Memory B cell (primary cell): ENCODE measurements at places on chromosomes 5 and 9.

GRCh38 chr9:79671558-79671957 is 99.8 kb downstream of the TLE4 start:
- H3K27ac ChIP-seq = no peak overlapping the region
- H3K36me3 ChIP-seq = peaks cover 26% of the 10 kb centered on the region
- DNase-seq = no peak
- H3K4me1 ChIP-seq = peaks cover 26% of the 10 kb centered on the region

- H3K4me1 ChIP-seq = no peaks in the 10 kb centered on the region
- peaks cover 4% of the 10 kb centered on the region for H3K27me3 ChIP-seq
- no peak for DNase-seq
- H3K27ac ChIP-seq = no peak overlapping the region
- no peak overlapping the region for H3K4me3 ChIP-seq
Observed at GRCh38 chr5:127447827-127448226, 69.6 kb upstream of the PRRC1 start.

DNA sequence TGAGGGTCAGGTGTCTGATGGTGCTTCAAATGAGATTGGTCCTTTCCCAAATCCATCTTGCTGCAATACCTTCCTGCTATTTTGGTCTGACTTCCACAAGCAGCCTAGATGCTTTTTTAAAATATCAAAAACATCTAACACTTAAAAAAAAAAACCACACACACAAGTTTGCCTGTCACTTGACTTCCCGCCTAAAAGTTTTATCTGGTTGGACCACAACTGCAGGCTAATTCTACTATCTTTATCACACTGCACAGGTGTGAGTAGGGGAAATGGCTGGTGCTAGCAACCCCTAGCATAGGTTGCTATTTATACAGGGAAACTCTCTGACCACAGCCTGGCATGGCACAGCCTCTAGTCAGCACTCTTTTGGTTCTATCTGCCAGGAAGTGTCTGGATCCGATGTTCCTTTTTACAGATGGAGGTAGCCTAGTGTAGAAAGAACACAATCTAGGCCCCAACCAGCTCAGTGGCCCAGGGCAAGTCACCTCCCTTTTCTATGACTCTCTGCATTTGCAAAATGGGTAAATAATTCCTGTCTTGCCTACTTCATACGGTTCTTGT is at the start of gene HEMGN:
HEMGN (minus strand) TSS at position 92 of the 564 bp plus-strand sequence; CDS start at position 56, 36 bp downstream.
- no peak for DNase-seq
- H3K27ac ChIP-seq = peak within 1 kb of the TSS; percentile 56
- H3K36me3 ChIP-seq = no peaks in the 10 kb centered on the region
- H3K4me1 ChIP-seq = peaks cover 4% of the 10 kb centered on the region
- H3K27me3 ChIP-seq = peaks cover 12% of the 10 kb centered on the region

DNA sequence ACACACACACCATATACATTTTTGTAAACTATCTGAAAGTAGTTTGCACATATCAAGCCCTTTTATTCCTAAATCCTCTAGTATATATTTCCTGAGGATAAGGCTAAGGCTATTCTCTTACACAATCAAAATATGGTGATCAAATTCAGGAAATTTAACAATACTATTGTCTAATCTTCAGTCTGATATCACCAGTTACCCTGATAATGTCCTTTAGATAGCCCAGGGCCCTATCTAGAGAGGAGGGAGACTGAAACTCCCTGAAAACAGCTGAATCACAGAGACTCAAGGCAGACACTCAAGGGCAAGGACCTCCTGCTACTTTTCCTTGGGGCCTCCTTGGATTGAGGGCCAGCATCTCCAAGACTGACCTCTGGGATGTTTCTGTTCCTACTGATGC is 30.4 kb downstream of the PTTG1 start:
- peaks cover 3% of the 10 kb centered on the region for H3K4me1 ChIP-seq
- no peak for DNase-seq
- no peak overlapping the region for H3K27ac ChIP-seq

- no peak overlapping the region for H3K27ac ChIP-seq
- no peaks in the 10 kb centered on the region for H3K36me3 ChIP-seq
- no peaks in the 10 kb centered on the region for H3K27me3 ChIP-seq
- H3K4me3 ChIP-seq = no peak overlapping the region
Observed at GRCh38 chr5:63131626-63132285, 553.1 kb downstream of the LRRC70 start.

GRCh38 chr9:125233678-125234077 is 7.5 kb downstream of the HSPA5 start:
- no peaks in the 10 kb centered on the region for H3K27me3 ChIP-seq
- peaks cover 29% of the 10 kb centered on the region for H3K36me3 ChIP-seq
- H3K4me1 ChIP-seq = peaks cover 24% of the 10 kb centered on the region
- H3K27ac ChIP-seq = no peak overlapping the region

DNA sequence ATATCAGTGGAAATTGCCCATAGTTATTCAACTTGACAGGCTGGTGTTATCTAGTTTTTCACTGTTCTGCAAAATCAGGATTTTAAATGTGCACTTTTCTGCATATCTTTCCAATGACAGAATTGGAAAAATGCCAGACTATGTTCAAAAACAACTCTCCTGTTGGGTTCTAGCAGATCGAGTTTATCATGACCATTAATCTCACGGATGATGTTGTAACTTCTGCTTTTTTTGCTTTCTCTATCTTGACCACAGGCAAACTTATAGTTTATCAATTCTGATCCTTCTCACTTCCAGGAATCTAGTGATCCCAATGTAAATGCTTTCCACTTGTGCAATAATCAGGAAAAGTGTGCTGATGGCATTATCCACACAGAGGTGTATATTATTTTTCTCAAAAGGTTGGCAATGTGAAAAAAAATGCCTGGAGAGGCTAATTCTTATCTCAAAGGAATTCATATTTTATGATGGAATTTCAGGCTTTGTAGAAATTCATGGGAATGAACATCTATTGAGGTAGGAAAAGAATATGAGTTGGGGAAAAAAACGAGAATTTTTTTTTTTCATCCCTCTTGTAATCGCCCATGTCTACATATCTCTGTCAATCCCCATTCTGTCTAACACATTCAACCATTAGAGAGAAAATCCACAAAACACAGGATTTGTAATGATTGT is 73.6 kb upstream of the DAB2 start:
- no peak overlapping the region for H3K27ac ChIP-seq
- H3K4me3 ChIP-seq = no peak overlapping the region

- H3K36me3 ChIP-seq = no peaks in the 10 kb centered on the region
- no peak overlapping the region for H3K27ac ChIP-seq
- DNase-seq = no peak
Observed at GRCh38 chr9:9846557-9846956, 766.2 kb downstream of the PTPRD start.
